Vagina (tissue), 2 donors: ENCODE measurements at places on chromosomes 7 and 10.

DNA sequence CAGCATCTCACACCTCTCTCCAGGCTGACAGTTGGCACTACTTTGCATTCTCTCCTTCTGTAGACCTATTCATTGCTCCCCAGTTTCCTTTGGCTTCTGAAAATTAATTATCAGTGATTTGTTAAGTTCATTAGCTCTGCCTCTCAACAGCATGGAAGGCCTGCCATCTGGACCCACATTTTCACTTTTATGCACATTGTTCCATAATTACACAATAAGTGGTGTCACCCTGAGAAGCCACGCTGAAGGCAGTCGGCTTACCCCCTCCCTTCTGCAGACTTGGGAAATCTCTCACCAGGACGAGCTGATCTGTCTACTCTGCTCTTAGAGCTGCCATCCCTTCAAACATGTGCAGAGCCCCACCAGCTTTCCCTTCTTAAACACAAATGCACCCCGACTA is 64.7 kb downstream of the SLIT1 start:
- DNase-seq = no peak

DNA sequence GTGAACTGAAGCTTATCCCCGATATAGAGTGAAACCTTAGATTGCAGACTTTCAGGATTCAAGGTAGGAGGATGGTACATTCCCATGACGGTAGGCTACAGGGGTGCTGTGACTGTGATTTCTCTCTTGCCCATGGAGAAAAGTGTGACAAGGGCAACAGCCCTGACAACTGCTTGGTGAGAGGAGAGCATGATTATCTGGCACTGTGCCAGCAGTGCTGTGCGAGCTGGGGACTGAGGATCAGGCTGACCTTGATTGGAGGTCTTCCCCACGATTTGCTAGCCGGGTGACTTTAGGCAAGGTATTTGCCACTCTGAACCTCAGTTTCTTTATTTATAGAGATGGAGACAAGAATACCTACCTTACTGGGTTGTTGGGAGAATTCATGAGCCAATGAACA is 229.5 kb downstream of the PTEN start:
- DNase-seq = no peak

- DNase-seq = no peak
These were observed 20.3 kb upstream of the PFKP start for GRCh38 chr10:3046981-3047547.

DNA sequence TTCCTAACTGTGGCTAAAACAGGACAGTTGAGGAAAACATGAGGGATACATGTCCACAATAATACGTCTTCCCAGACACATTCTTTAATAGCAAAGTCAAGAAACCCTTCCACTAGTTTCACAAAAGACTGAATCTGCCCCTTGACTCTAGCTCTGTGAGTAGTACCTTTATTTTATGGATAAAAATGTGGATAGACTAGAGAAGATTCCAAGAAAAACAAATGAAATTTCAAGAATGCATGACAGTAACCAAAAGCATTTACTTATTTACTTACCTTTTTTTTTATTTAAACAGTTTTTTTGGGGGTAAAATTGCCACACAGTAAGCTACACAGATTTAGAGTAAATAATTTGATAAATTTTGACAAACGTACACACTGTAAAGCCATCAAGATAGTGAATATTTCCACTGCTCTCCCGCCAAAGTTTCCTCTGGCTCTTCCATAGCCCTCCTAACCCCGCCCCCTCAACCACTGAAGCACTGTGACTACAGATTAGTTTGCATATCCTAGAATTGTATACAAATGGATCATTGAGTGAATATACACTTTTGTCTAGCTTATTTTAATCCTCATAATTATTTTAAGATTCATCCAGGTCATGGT is 420.4 kb upstream of the ZMIZ1 start:
- no peak for DNase-seq

- DNase-seq = no peak
These were observed 218.6 kb downstream of the CELF2 start for GRCh38 chr10:11236234-11236633.

GRCh38 chr7:47497367-47498096 is 84.4 kb downstream of the TNS3 start:
- no peak for DNase-seq

- no peak for DNase-seq
These were observed 6.2 kb downstream of the NRP1 start for GRCh38 chr10:33328253-33328652.

DNA sequence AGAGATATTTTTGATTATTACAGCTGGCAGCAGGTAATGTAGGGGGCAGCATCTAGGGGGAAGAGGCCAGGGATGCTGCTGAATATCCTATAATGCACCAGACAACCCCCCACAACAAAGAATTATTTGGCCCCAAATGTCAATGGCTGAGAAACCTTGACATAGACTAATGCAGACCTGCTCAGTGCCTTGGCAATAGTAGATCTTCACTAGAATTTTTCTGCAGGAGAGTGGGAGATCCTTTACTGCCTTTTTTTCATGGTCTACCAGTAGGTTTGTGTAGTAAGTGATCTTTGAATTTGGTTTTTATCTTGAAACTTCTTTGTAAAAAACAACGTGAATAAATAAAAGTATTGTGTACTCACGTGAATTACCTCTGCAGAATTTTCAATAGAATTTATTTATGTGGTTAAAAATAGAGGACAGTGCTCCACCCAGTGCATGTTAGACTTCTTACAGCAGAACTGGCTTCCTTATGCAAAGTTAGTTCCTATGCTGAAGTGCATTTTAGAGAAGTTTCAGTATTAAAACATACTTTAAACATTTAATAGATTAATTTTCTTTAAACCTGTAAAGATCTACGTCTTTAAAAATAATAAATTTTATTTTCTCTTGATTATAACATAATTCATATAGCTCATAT is 199.6 kb upstream of the HDAC9 start:
- no peak for DNase-seq

DNA sequence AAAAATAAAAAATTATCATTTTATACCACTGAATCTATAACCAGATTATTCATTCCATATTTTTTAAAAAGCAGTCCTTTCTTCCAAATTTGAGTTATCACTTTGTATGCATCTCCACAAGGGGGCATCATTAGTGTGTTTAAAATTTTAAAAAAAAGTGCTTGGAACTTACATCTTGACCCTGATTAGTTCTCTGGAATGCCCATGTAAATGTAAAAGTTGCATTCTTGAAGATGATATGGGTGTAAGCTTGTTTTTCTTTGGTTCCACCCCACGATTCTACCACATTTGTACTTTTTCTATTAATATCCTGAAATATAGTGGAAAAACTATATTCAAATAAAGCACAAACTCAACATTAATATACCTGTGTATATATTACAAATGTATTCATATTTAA is 144.9 kb downstream of the ELAPOR2 start:
- no peak for DNase-seq

GRCh38 chr10:5595994-5596471 is 70.4 kb downstream of the ASB13 start:
- DNase-seq = no peak

DNA sequence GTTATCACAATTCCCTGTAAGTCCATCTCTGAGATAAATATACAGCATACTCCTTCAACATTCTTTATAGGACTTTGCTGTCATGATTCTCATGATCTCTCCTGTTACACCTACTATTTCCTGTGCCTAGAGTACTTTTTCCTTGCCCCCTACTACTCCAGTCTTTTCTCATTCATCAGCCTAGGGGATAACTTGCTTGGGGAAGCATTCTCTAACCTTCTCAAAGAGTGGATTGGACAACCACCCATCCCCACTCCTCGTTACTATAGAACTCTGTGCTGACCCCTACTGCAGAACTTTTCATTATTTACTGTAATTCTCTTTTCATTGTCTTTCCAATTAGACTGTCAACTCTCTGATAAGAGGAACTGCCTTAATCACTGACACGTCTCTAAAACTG is 57.4 kb upstream of the TFEC start:
- DNase-seq = no peak

DNA sequence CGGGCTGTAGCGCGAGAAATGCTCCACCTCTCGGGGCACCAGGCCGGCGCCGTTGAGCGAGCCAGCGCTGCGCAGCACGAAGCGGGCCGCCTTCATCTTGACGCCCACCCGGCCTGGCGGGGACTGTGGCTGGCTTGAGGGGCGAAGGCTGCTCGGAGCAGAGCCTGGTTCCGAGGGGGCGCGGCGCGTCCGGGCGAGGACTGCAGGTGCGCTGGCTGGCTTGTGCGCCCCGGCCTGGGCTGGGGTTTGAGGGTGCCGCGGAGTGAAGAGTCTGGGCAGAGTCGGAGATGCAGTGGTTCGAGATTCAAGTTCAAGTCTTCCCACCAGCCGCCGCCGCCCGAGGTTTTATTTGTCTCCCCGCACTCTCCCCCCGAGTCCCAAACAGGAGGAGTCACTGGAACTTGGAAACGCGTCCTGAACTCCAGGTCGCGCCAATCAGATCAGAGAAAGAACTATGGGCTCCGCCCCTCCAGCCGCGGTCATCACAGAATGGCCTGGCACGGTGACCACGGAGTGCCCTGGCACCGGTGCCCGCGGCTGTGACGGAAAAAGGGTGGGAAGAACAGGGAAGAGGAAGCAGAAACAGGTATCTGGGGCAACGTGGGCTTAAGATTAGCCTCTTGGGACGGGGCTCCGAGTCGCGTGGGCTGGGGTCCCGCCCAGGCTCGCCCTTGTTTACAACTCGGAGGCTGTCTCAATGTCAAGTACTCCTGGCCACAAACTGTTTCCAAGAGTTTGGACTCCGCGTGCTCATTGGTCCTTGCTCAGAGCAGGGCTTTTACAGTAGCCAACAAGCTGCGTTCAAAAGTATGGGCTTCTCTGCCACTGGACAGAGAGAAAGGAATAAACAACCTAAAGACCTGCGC is at the start of gene PDK4:
Gene PDK4 (minus strand): TSS at position 319 of the 866 bp plus-strand sequence. CDS start 223 bp downstream, at position 96.
- no peak for DNase-seq

DNA sequence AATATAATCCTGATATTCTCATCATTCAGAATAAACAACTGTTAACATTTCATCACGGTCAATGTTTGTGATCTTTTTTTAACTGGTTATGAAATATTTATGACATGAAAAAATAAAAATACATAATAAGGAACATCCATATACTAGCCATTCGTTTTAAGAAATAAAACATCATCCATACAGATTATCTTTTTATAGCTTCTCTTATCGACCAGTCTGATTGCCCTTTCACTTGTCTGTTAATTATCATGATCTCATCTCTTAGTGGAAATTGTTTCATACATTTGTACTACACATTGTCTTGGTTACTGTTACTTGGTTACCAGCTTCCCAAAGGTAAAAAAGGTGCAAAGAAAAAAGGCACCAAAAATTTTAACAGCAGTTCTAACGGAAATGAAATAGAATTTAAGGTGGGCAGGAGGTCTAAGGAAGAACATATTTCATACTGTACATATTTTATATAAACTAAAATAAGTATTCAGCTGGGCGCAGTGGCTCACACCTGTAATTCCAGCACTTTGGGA is 8.4 kb downstream of the ARHGAP21 start:
- DNase-seq = no peak

DNA sequence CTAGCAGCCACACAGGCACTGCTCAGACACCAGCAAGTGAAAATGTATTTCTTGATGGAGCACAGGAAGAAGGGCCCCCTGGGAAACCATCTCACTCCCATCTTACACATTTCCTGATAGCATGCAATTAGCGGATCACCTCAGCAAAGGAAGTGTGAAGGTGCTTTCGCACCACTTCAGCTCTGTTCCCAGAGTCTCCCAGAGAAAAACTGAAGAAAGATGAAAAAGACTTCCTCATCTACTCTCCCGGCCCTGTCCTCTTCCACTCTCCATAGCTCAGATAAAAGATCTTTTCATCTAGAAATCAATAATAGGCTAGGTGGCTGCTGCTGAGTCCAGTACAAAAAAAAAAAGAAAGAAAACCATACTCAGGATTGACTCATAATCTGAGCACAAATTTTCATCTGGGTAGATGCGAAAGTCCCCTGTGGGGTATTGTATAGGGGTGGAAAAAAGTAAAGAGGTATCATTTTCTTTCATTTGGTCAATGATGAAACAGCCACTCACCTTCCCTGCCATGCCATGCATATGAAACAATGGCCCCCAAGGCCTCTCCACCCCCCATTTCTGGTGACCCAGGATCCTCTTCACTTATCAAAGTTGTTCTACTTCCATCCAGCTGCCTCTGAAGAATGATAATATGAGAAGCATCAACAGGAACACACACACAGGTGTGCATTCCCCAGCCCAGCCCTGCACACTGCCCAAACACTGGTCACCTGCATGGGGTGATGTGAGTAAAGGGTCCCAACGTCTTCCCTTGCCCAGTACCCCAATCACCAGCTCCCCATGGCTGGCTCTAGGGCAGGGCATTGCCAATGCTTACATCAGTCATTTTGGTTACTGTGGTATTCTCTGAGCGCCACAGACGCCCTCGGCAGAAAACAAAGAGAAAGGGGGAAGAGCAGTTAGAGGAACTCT is 48.8 kb upstream of the DGKI start:
- DNase-seq = no peak

DNA sequence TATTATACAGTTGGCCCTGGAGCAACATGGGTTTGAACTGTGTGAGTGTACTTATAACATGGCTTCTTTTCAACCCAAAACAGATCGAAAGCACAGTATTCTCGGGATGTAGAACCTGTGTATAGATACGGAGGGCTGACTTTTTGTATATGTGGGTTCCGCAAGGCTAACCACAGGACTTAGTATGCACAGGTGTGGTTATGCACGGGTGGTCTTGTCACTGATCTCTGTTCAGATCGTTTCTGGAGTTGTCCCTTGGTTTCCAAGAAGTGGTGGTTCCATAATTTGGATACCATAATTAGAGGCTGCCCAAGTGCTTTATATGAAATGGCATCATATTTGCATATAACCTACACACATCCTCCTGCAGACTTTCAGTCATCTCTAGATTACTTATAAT is 10.9 kb upstream of the BHLHA15 start:
- DNase-seq = no peak

DNA sequence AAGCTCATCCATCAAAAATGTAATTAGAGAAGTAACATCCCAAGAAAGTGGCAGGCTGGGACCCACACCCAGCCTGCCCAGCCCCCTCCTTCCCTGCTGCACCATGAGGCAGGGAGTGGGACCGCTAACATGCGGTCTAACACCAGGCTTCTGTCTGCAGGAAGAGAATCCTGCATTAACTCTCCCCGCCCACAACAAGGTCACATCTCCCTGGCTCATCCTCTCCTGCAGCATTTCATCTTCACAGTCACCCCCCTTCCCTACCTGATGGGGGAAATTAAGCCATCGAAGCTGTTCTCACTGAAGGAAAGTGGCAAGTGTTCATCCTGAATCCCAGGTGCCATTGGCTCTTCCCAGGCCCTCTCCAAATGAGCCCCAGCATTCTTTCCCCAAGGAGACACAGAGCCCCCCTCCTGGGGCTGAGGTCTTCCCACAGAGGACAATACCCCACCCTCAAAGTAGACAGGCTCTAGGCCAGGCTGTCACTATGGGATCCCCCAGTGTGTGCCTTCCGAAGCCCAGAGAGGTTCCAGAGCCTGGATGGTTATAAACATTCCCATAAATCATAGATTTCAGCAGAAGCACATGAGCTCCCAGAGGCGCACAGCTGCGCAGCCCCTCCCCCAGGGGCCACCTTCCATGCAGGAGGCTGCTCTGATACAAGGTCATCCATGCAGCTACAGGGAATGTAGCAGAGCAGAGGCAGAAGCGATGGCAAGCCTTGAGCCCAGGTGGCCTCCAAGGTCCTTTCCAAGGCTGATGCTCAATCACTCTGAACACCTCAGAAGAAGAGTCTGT is 148.0 kb downstream of the OAT start:
- DNase-seq = no peak
